NCI-H1105 treated with DMSO at 0.1 percent for 48 hours (cell line): ENCODE measurements at places on chromosomes 3 and 15.
A peak's percentile ranks its signal among the peaks of the same experiment; 100 is the strongest.

DNA sequence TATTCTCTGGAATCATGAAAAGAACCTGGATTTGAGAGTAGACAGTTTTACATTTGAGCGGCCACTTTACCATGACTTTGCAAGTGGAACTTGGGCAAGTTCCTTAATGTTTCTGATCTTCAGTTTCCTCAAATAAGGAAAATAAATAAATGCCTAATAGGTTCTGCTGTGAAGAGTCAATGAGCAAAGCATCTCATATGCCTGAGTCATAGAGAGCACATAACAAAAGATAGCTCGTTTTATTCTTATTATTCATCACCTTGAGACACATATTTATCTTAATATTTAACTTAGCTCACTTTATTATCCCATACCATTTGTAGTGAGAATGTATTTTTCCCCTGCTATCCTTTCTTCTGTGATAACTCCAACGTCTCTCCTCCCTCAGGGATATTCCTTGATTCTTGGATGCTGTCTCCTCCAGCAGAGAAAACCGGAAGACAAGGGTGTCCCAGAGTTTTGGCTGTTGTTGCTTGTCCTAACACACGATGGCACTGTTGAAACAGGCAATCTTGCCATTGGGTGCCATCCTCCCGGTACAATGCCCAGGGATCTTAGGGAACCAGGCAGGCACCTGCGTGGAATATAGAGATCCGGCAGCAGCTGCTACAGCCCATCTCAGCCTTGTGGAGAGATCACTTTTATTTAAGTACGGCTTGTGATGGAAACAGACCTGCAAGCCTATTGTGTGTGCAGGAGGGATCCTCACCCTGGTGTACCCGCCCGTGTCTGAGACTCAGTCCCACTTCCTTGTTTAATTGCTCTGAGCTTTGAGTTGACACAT is 33.3 kb upstream of the VPS33B start:
- DNase-seq, result peak; percentile 76

DNA sequence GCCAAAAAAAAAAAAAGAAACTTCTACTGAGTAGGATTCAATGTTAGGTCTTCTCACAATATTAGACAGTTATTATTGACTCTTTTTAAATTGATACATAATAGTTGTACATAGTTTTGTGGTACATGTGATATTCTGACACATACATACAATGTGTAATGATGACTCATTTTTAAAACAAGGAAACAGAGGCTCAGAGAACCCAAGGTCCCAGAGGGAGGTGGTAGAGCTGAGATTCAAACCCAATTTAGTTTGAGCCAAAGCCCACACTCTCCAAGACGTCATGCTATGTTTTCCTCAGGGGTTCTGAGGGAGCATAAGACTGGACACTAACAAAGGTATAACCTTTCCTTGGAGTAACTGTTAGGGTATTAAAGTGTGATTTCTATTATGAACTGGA is 40.6 kb downstream of the MYO5C start:
- DNase-seq, result no peak

GRCh38 chr3:187066228-187066995 is 72.9 kb downstream of the RPL39L start:
- DNase-seq, result no peak

DNA sequence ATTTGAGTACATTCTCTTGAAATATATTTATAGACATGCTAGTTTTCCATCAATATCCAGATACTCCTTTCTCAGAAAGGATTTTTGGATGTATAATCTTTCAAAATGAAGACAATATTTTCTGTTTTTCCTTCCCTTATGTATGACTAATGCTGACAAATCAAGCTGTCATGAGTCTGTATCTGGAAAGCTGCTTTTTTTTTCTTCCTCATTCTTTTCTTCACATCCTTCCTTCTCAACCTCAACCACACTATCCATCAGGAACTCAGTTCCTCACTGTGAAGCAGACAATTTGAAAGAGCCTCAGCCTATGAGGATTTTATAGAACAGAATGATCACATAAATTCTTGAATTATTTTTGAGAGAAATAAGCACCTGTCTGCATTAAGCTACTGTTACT is 335.9 kb upstream of the EPHA6 start:
- no peak for DNase-seq

- DNase-seq, result peak; percentile 36
Observed at GRCh38 chr3:123653221-123653682, 68.4 kb upstream of the HACD2 start.

DNA sequence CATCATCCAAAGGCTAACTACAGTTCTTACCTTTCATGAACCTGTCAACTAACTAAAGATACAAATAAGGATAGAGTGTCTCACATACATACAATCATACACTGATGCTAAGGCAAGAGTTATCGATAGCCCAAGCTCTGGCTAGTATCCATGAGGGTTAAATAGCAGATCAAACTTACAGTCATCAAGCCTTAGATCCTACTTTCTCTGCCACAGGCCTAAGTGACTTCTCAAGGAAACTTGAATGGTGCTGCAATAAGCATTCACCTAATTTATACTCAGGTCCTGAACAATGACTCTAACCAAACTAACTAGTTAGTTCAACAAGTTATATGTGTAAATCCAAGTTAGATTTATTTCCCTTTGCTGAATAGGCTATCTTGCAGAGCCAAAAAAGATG is 51.0 kb downstream of the ALDH1A2 start:
- no peak for DNase-seq

DNA sequence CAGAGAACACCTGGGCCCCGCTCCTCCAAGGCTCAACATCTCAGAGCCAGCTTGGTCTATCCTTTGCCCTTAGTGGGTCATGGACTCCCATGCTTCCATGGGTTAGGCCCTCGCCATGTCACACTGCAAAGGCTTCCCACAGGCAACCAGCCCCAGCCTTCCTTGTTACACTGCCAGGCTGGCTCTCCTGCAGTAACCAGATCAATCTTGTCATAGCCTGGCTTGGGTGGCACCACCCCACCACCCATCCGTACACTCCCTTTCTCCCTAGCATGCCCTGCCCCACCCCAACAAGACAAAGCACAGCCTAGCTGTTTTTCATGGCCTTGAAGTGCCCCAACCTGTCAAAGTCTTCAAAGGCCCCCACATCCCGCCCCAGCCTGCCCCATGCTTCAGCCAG is 30.5 kb downstream of the CA12 start:
- no peak for DNase-seq
